ENCODE measurements at places on chromosomes 4 and X.

- no peak for DNase-seq
These were observed 200.5 kb upstream of the ANK2 start for GRCh38 chr4:112848911-112849310.

GRCh38 chr4:190121759-190122158 lies 51.8 kb upstream of the DUX4 start:
- DNase-seq = no peak

DNA sequence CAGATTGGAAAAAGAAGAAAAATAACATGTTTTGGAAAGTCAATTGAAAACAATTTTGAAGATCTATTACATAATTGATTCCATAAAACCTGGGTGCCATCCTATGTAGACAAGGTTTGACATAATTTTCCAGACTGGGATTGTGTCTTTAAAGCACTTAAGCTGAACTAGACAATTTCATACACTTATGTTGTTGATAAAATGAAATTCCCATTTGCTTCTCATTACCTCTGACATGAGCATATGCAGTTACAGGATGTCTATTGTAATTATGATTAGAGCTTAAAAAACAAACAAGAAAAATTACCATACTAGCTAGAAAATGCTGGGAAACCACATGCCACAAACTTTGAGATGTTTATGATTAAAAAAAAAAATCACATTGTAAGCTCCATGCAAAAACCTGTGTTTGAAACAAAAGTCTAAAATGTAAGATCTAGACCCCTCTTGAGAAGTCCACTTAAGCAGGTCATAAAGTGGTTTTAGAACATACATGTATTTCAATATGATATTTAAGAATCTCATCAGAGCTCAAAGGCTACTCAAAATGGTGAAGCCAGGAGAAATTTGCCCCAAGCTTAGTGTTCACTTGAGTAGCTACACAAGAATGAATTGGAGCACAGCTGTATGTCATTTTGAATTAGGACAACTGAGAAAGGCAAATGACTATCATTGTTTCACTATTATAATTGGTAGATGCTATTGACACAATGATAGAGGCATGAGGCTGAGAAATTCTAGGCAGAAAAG lies 181.1 kb upstream of the PABPC4L start:
- no peak for DNase-seq

DNA sequence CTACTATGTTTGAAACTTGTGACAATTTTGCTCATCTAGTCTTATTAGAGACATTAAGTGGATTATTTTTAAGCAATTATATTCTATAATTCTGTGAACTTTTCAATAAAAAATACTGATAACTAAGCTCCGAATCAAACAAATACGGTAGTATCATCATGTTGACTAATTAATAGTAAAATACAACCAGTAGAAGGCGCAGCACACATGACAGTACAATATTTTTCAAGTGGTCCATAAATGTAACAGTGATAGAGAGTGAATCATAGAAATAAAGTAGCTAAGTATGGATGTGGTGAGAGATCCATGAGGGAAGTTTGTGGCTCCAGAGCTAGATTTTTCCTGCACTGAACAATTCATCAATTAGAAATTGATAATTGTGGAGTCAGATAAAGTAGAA lies 666.2 kb downstream of the KCTD8 start:
- no peak for DNase-seq

DNA sequence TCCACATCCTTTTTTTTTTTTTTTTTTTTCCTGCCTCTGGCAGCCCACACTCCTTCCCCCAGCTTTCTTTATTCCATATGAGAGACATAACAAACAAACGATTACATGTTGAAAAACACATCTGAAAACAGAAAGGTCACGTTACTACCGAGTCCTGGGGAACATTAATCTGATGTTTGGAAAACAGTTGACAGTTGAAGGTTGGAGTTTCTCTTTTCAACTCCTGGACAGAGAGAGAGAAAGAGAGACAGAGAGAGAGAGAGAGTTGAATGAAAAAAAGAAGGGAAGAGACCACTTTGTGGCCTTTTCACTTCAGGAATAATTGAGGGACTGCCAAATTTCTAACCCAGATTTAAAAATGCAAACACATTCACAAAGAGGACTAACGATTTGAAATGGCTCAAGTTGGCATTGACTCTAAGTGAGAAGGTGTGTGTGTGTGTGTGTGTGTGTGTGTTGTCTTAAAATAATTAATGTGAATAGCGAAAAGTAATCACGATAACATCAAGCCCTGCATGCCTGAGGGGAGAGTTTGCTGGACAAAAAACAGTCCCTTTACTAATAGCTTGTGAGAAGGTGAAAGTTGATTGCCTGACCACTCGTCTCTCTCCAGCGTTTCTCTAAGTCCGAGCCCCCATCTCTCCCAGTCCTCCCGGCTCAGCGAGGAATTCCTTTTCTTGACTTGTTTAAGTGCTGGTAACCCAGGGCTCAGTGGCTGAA lies 67.3 kb downstream of the FBXO8 start:
- no peak for DNase-seq

GRCh38 chr4:113587156-113587555 lies 174.4 kb downstream of the CAMK2D start:
- DNase-seq = no peak

DNA sequence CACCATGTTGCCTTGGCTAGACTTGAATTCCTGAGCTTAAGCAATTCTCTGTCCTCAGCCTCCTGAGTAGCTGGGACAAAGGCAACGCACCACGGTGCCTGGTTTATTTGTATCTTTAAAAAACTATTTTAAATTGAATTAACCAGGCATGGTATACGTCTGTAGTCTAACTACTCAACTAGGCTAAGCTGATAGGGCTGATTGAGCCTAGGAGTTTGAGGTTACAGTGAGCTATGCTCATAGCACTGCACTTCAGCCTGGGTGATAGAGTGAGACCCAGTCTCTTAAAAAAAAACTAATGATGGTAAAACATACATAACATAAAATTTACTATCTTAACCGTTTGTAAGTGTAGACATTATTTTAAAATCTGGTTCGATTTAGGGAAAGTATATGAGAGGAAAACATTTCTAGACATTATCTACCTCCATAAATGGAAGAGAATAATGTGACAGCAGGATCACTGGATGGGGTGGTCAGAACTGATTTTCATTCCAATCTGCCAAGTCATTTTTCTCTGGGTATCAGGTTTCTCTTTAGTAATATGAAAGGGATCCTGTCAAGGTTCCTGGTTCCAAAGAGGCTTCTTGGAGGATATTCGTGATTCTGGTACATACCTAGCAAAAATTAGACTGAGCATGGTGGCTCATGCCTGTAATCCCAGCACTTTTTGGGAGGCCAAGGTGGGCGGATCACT lies 8.7 kb upstream of the ITGB1BP2 start:
- no peak for DNase-seq

DNA sequence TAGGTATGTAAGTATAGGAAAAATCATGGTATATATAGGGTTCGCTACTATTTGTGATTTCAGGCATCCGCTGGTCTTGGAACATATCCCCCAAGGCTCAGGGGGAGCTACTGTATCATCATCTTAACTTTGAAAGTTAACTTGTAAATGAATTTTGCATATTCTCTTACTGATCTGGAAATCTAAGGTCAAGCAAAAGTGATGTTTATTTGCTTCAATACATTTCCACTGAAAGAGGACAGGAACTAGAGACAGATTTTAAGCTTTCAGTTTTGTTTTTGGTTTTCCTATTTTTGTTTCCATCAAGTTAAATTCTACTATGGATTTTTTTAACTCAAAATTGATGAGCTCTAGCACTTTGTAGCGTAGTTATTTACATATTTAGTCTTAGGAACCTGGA lies 56.2 kb downstream of the NAF1 start:
- DNase-seq = no peak

DNA sequence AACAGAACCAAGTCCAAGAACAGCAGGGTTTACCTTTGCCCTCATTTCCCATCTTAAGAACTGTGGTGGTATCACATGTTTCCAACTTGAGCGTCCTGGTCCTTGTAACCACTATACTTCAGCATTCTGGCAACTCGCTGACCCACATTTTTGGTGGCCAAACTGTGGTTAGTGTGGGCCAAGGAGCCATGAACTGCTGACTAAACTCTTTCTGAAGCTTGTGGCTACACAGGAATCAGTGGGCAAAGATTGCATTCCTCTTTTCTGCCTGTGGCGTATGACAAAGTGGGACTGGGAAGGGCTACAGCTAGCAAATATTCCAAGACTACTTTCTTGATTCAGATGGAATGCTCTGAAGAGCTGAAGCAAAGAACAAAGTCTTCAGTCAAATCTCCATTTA lies 106.3 kb upstream of the MID1 start:
- no peak for DNase-seq

DNA sequence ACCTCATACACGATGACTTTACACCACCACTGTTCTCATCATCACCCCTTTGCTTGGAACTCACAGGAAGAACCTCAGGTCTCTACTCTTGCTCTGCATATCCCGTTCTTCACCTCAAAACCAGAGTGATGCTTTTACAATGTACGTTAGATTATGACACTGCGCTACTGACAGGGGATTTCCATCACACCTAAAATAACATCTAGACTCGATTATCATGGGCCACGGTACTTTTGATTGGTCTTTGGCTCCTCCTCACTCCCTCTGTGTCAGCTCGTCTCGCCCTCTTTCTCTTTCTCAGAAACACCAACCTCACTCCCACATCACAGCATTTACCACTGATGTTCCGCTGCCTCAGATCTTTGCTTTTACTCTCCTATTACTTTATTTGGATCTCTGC lies 172.4 kb downstream of the TLL1 start:
- DNase-seq = no peak

DNA sequence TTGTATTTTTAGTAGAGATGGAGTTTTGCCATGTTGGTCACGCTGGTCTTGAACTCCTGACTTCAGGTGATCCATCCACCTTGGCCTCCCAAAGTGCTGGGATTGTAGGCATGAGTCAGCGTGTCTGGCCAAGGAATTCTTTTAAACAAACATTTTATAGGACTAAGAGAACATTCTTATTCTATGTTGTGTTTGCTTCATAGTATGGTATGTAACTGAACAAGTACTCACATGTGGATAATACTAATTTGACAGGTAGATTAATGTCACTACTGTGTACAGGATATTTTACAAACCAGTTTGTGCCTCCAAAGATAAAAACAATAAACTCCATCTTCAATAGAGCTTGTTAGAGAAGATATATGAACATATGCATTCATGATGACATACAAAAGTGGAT lies 1353.4 kb downstream of the PCDH7 start:
- DNase-seq = no peak

GRCh38 chr4:62439051-62439450 lies 1238.9 kb downstream of the ADGRL3 start:
- DNase-seq = no peak

DNA sequence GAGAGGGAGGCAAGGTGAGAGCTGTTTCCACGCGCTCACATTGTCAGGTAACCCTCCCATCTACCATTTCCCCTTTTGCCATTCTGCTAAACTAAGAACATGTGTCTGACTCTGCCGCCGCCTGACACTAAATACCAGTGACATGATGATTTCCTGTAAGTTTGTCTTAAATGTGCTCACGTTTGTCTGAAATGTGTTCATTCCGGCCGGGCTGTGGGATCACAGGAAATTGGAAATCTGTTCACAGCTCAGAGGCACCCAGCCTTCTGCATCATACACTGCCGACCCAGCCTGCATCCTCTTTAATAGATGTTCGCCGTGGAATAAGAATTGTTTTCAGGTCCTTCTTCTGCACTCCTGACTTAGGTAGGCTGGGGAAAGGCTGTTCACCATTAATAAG lies 336.2 kb upstream of the PPARGC1A start:
- DNase-seq = no peak

- DNase-seq = no peak
These were observed 3.2 kb upstream of the PPBP start for GRCh38 chr4:73990988-73991741.

DNA sequence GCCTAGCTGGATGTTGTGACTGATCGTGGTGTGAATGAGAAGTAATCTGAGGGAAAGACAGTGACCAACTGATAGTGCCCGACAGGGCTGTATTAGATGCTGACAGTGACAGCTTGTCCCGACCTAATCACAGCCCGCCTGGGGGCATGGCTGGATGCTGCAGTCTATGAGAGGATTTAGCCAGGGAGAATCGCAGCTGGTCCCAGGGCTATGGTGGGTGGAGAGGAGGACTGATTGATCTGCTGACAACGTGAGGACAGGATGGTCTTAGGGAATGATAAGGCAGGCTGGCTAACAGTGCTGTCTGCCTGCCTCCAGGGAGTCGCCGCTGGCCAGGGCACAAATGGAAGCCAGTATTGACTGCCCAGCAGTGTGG lies 621 bp upstream of the SUV39H1 start:
- DNase-seq = no peak

DNA sequence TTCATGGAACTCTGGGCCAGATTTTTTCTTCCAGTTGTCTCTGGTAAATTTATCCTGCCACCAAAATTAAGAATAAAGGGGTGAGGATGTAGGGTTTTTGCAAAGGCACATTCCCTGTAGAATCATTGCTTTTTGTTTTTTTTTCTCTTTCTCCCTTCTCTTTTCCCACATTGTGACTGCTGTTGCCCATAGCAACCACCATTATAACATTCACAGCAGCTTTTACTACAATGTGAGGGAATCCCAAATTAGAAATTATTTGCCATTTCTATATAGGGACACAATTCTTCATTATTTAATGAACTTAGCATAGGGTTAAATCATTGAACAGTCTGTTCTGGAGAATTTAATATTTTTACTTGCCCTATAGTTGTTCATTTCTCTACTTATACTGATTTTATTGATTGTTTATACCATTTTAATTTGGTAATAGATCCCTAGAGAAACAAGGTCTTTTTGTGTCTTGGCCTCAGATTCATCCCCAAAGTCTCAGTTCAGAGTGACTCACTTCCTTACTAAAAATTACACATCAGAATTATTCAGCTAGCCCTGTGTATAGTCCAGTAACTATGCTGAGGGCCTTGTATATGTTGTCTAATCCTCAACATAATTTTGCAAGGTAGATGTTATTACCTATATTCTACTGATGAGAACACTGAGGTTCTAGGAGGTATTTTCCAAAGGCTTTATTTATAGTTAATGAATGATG lies 80.8 kb upstream of the ANK2 start:
- DNase-seq = no peak

DNA sequence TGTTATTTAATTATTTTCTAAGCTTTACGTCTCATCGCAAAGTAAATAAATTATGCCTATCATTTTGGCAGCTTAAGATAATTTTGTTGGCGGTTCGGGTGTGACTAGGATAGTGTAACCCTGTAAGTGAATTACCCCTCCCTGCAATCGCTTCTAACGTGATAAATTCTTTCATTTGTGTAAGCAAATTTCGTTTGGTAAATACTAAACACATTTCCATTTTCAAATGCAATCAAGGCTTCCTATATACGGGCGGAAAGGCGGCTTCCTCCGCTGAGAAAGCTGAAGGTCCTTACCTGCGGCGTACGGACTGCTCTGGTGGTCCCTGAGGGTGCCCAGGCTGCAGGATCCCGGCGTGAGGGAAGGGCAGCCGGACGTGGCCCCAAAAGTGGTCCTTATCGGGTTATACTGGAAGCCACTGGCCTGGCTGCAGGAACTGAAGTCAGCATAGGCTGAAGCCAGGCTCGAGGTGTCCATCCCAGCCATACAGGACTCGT lies 403 bp downstream of the PHOX2B start:
- no peak for DNase-seq

GRCh38 chr4:95572304-95572991 lies 23.7 kb upstream of the UNC5C start:
- DNase-seq = no peak

All from NCI-H1417 (cell line).